ENCODE measurements at places on chromosomes 4 and X. TPM values are rescaled to one million over a fixed set of nuclear protein-coding genes. Genes with fewer than 3 reads are reported as not detected.

Gene GAGE12D
- total RNA-seq, result not detected

Gene SOD3
- 156 TPM for total RNA-seq

Gene SYN1
- total RNA-seq, result 0.28 TPM

Gene ITM2A
- total RNA-seq, result 0.58 TPM

Gene LPAR4
- total RNA-seq, result 0.19 TPM

Gene ADH4
- 0.28 TPM for total RNA-seq

Gene KDR
- 33.7 TPM for total RNA-seq

Gene ABCB7
- 23.2 TPM for total RNA-seq

Gene TMEM271
- total RNA-seq, result not detected

Gene AWAT2
- total RNA-seq, result under 0.01 TPM

Gene ADGRG2
- total RNA-seq, result under 0.01 TPM

Gene GLRB
- 11.7 TPM for total RNA-seq

Gene PPP2R2C
- not detected for total RNA-seq

Gene EGF
- 0.19 TPM for total RNA-seq

Gene ZAR1
- total RNA-seq, result not detected

Gene RPL9
- total RNA-seq, result 2,886 TPM

Gene STEEP1
- 39.2 TPM for total RNA-seq

Gene FRAS1
- 5.4 TPM for total RNA-seq

Gene MAGEA2
- not detected for total RNA-seq

Gene POU4F2
- total RNA-seq, result not detected

Gene MAGEA11
- not detected for total RNA-seq

Gene ENAM
- total RNA-seq, result under 0.01 TPM

Gene GYG2
- 2.7 TPM for total RNA-seq

Gene FOXR2
- not detected for total RNA-seq

Gene MEPE
- total RNA-seq, result not detected

Gene ASB12
- total RNA-seq, result not detected

Gene DNAAF6
- not detected for total RNA-seq

Gene NPY2R
- total RNA-seq, result not detected

Gene NPY5R
- under 0.01 TPM for total RNA-seq
